ENCODE measurements at places on chromosomes 1 and 21.
A peak's percentile ranks its signal among the peaks of the same experiment; 100 is the strongest.

DNA sequence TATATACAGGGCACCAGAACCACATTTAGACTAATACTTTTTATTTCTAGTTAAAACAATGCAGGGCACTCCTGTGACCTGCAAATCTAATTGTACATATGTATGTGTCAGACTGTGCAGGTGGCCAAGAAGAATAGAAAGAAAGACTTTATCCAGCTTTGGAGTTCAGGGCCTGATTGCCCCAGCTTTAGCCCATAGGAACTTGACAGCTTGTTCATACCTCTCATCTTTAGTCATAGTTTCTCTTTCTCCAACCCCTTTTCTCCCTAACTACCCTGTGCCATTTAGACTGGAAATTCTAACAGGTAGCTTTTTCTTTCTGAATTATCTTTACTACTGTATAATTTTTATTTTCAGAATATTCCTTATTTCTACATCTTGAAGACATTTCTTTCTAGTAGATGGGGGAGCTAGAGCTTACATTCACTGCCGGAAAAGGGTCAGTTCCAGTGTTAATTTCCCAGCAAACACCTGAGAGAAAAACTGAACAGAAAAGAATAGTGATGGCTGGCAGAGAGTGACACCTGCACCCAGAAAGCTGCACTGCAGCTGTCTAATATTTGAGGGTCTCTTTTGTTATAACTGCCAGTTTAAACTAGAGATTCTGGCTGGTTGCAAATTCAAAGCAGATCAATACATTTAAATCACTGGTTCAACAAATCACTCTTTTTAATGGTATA, 8.4 kb downstream of the YBX1 start:
- no peak for DNase-seq

DNA sequence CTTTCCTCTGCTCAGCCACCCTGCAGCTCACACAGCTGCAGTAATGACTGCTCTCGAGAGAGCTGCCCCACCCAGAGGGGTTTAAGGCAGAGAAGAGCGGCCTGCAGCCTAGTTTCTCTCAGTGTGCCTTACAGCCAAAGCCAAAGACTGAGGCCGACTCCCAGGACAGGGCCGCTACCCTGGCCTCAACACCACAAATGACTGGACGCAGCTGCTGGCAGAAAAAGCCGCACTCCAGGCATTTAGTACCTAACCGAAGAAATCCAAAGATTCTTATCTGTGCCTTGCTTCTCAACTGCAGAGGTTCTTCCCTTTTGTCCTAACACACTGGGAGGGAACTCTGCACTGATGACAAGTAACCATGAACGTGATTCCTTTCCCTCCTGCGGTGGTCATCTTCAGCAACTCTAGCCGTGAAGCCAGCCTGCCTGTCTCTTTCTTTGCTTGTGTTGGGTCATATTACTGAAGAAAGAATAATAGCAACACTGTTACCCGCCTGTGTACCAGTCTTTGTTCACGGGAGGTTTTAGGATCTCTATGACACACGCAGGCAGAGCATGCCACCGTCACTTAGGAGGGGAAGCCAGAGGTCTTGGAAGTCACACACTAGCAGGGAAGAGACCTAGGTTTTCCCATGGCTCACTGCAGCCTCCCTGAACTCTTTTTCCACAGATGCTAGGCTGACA, 202.7 kb downstream of the RHOU start:
- no peak for DNase-seq

- no peak for DNase-seq
Observed at GRCh38 chr1:20411196-20411980, 74.6 kb downstream of the CAMK2N1 start.

GRCh38 chr1:16146279-16147155, 9.4 kb downstream of the EPHA2 start:
- no peak for DNase-seq

- DNase-seq, result no peak
Observed at GRCh38 chr1:70714149-70714548, 303.1 kb downstream of the CTH start.

DNA sequence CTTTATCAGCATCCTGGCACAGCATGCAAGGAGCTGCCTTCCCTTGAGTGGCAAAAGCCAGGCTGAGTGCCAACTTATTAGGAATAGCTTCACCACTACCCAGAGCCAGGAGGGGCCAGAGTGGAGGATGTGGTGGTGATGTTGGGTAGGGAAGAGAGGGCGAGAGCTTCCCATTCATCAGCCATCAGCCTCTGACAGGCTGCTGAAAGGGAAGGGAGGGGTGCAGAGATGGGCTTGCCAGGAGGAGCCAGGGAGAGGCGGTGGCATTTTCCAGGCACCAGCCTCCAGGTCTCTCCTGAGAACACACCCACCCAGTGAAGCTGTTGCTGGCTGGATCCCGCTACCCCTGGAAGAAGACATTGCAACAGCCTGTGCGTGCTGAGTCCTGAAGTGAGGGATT, 168.5 kb downstream of the ACTL8 start:
- no peak for DNase-seq

- DNase-seq, result no peak
Observed at GRCh38 chr21:45316871-45317397, 29.2 kb upstream of the POFUT2 start.

- no peak for DNase-seq
Observed at GRCh38 chr1:227950735-227951346, 3.1 kb upstream of the WNT9A start.

GRCh38 chr1:239539051-239539450, 152.7 kb downstream of the CHRM3 start:
- no peak for DNase-seq

DNA sequence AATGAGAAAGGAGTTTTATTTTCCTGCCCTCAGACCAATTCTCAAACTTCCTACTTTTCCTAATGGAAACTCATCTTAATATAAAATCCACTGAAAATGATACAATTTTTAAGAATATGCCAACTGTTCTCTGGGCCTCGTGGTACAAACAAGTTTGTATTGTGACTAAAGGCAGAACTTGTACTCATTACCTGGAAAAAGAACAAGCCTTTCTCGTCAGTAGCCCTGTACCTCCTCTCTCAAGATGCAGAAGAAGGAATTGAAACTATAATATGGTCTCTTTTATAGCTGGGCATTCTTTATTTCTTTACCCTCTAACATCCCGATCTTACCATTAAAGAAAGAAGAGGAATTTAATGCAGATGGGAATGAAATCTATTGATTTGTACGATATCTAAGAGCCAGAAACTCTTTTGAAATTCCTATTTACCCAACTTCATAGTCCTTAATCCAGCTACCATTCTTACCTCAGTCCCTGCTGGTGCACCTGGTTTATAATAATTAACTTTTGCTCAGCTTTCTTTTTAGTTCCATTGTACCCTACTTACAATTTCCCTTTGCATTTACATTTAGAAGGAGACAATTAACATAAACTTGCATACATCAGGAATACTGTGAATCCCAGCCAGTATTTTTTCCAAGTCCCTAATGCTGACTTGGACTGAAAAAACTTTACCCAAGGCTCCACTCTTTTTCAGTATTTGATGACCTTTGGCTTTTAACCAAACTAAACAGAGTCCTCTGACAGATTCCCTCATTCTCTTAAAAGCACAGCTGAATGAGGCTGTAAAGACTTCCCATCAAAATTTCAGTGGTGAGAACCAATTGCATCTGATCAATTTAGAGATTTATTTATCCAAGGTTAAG, 1162.4 kb downstream of the BRINP3 start:
- no peak for DNase-seq

DNA sequence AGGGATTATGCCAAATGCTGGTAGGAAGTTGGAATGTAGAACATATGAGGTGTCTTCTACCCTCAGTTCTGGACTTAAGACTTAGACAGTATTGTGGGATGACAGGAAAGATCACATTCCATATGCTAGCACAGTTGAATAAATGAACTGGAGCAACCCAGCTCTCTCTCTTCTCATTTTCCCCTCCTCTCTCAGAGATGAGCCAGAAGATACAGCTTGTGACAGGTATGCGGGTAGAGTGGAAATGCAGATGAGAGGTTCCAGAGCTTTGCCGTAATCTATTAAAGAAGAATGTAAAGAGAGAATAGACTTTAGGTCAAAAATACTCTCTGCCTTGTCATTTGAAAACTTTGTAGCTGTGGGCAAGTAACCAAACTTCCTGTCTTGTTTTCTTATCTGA, 32.5 kb upstream of the HMCN1 start:
- DNase-seq, result no peak

- DNase-seq, result no peak
Observed at GRCh38 chr1:233675893-233676292, 62.0 kb downstream of the KCNK1 start.

DNA sequence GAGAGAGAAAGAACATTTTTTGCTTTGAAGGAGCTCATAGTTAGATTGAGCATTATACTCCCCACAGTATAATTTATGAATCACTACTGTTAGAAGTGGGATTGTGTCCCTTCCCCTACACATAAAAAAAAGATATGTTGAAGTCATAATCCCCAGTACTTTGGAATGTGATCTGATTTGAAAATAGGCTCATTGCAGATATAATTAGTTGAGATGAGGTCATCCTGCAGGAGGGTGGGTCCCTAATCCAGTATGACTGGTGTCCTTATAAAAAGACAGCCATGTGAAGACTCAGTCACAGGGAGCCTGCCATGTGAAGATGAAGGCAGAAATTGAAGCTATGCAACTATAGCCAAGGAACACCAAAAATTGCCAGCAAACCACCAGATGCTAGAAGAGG, 76.4 kb downstream of the TGFB2 start:
- DNase-seq, result no peak

- DNase-seq, result no peak
Observed at GRCh38 chr1:53638360-53639035, 100.5 kb downstream of the GLIS1 start.

DNA sequence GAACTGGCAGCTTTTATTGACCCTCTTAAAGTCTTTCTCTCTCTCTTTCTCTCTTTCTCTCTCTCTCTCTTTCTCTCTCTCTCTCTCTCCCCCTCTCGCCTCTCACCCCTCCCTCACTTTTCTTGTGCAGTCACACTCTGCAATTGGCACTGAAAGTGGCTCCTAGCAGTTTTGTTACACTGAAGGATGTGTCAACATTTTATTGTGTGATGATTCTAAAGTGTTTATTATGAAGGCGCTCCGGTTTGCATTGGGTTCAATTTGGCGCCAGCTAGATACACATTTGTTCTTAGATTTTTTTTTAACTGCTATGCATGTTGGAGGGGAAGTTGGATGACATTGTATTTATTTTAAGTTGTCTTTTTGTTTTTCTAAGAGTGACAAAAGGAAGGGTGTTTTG, 64.0 kb upstream of the CHRM3 start:
- DNase-seq, result no peak

GRCh38 chr1:167635941-167636340, 5.9 kb downstream of the RCSD1 start:
- no peak for DNase-seq

DNA sequence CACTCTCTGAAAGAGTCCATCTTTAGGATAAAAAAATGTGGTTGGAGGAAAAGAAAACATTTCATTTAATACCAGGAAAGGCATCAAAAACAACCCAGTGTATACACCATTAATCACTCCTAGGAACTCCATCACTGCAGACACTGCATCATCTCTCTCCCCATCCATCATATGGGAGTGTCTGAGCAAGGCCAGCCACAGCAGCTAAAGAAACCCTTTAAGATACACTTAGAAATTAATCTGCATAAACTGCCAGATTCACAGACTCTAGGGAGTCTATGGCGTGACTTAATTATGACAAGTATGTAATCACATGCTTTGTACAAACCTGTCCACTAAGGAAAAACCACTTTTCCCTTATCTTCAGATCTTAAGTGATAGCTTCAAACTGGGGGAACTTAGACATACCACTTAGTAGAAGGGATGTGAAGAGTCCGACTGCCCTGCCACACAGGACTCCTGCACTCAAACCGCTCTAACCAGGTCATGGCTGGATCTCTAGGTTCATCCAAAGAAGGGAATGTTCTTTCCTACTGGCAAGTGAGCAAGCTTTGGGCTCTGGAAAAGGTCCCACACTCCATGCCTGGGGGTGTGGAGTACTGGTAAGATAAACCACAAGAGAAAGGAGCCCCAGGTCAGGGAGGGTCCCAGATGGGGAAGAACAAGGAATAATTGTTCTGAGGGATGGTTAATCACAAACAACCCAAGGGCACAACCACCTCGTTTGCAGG, 61.0 kb upstream of the C8B start:
- no peak for DNase-seq

DNA sequence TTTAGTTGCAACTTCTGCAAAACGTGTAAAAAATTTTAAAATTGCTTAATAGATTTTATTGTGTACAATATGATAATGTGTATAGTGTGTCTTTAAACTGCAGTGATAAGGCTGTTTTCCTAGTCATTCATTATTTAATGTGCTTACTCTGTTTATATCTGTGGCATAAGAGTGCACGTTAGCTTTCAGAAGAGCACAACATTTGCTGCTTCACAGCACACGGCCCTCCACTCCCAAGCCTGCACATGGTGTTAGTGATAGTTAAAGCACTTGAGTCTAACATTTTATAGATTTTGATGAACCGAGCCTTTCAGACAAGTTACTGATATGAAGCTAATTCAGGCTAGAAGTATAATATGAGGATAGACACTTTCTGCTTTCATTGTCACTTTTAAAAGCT, 120.6 kb downstream of the ADGRL2 start:
- no peak for DNase-seq

DNA sequence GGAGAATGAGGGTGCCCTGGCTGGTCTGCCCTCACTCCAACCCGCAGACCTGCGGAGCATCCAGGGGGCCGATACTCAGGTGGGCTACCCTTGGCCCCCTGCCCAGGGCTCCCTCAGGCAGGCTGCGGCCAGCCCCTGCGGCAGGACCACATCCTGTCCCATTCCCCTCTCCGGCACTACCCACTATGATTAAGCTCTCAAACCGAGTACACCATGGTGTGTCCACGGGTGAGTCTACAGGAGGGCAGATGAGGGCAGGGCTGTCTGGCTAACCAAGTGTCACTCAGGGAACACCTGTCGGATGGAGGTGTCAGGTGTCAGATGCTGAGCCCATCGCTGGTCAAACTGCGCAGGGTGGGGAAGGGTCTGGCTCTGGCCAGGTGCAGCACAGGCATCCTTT, 47.2 kb downstream of the SLC66A1 start:
- DNase-seq, result no peak

DNA sequence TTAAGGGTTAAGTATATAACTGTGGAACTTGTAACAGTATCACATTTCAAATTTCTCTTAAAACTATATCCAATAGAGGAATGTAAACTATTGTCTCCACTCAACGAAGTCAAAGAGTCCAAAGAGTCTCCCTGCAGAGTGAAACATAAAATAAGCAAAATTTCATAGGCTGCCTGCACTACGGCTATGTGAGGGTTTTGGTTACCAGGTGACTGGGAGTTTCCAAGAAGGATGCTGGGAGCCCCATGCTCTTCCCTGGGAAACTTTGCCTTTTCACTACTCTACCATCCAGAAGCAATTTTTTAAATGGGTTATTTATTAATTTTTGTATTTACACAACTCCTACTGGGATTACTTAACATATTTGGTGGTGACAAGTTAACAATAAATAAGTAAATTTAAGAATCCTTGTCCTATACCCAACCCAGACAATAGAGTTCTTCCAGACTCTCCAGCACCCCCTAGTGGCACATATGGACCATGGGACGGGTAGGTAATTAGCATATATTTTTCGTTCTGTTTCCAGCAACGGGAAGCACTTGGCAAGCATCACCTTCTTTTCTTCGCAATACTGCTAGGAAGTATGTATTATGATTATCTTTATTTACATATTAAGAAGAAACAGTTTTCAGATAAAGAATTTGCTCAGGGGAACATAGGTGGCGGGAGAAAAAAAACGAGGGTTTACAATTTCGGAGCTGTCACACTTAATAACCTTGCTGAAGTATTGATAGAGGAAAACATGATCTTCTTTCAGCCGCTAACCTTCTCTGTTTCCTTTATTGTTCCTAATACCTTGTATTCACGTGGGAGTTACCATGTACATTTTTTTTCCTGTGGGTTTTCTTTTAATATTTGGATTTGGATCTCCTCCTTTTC, 3.5 kb downstream of the FMO2 start:
- DNase-seq, result peak; percentile 10

GRCh38 chr1:1206376-1206965, at the start of gene TNFRSF18:
TSS of gene TNFRSF18 (minus strand) at chr1:1206592. CDS start at chr1:1206571, 21 bp downstream.
- DNase-seq, result no peak

Data from SHP77 (cell line).